ENCODE measurements at places on chromosomes 3 and 15.

- DNase-seq: no peak
These were observed 1.9 kb downstream of the MRPS25 start for GRCh38 chr3:15063238-15063637.

GRCh38 chr3:25697553-25697952 is 32.8 kb upstream of the TOP2B start:
- DNase-seq: no peak

DNA sequence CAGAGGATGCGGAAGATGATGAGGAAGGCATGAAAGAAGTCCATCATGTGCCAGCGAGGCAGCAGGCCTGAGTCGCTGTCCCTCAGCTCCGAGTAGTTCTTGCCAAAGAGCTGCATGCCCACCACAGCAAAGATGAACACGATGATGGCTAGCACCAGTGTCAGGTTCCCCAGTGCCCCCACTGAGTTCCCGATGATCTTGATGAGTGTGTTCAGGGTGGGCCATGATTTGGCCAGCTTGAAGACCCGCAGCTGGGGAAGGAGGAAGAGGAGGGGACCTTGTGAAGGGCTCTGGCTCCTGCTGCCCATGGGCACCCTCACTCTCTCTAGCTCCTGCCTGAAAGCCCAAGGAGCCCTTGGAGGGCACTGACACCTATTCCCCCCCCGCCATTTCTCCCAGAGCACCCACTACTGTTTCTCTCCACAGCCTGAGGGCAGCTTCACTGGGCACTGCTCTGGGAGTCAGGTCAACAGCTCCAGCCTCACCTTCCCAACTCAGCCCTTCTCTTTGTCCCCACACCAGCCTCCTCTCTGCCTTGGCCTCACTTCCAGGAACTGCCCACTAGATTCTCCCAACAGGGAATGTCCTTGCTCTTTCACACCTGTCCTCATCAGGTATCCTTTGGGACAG is 63.6 kb downstream of the SCN5A start:
- DNase-seq: no peak

DNA sequence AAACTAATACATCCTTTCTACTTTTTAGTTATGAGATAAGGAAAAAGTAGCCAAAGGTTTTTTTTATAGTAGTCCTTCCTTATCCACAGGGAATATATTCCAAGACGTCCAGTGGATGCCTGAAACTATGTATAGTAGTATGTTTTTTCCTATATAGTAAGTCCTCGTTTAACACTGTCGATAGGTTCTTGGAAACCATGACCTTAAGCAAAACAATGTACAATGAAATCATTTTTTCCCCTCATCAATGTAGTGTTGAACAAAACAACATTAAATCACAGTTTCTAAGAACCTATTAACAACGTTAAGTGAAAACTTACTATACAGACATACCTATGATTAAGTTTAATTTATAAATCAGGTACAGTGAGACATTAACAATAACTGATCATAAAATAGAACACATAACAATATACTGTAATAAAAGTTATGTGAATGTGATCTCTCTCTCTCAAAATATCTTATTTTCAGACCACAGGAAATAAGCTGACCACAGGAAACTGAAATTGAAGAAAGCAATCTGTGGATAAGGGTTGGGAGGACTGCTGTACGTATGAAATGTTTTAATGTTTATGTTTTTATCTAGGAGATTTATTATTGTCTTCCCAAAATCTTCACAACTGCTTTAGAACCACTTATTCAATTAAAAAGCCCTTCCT is 20.6 kb downstream of the COPS2 start:
- DNase-seq: no peak

DNA sequence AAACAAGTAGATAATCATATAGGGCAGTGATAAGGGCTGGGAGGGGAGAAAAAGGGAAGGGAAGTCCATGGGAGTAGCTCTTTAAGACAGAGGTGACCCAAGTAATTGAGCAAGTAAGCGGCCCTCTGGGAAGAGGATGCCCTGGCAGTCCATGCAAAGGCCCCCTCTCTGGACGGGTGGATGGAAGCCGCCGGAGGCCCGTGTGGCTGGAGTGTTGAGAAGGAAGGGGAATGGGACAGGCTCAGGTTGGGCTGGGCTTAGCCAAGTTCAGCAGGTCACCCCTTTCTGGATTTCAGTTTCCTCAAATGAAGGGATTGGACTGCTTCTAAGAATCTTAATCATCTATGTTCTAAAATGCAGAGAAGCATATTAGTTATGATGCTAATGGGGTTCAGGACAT is 32.4 kb upstream of the TRPM1 start:
- no peak for DNase-seq

GRCh38 chr3:126445506-126445905 is 30.2 kb downstream of the ZXDC start:
- DNase-seq: no peak

GRCh38 chr3:67630666-67631362 is 23.6 kb downstream of the SUCLG2 start:
- DNase-seq: no peak

- no peak for DNase-seq
These were observed 320.5 kb upstream of the UMPS start for GRCh38 chr3:124409650-124410275.

GRCh38 chr3:183229178-183229577 is 23.9 kb upstream of the B3GNT5 start:
- no peak for DNase-seq

DNA sequence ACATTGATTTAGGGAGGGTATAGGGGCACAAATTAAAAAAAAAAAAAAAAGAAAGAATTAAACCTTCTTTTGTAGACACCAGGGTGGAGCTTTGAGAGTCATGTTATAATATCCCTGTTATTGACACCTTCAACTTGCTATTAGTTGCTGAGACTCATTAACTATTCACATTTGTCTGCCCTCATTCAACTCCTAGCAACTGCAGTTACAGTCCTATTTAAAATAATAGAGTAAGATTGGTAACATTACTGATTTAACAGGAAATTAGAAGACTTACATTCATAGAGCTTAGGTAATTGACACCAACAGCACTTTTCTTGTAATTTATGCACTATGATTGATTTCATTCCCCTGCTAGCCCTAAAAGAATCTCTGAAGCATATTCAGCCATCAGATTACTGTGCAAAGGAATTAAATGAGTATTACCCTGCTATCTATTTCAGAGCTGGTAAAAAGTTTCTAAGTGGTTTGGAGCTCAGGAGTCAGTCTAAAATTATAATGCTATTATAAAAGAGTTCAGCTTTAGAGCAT is 148.8 kb upstream of the TBL1XR1 start:
- no peak for DNase-seq

DNA sequence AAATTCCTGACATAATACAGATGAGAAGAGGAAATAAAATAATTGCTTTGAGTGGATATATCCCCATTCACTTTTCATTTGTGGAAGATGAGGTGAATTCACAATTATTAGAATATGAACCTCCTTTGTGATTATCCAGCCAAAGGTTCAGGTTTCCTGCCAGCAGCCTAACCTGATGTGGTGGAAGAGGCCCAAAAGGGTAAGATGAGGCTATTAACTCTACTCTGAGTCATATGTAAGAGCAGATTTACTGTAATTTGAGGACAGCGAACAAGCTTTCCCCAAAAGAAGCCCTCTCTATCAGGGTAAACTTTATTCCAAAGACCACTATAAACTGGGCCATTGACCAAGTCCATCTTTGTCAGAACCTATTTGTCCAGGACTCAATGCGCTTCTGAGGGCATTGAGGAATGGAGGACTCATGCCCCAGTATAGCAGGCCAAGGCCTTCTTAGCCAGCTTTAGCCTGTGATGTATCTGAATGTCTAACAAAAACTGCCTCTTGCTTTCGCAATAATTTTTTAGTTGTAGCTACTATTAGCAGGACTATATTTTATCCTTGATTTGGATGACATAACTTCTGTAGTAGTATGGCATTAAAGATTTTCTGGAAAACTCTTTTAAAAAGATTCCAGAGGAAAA is 91.1 kb upstream of the ARL6 start:
- no peak for DNase-seq

Measured in SHP77 (cell line).